ENCODE measurements at places on chromosomes 7 and 10.
A peak's percentile ranks its signal among the peaks of the same experiment; 100 is the strongest.

- no peak for DNase-seq
Observed at GRCh38 chr10:106224676-106225075, 939.8 kb downstream of the SORCS1 start.

- DNase-seq = no peak
Observed at GRCh38 chr7:16754856-16755317, 1.3 kb downstream of the TSPAN13 start.

DNA sequence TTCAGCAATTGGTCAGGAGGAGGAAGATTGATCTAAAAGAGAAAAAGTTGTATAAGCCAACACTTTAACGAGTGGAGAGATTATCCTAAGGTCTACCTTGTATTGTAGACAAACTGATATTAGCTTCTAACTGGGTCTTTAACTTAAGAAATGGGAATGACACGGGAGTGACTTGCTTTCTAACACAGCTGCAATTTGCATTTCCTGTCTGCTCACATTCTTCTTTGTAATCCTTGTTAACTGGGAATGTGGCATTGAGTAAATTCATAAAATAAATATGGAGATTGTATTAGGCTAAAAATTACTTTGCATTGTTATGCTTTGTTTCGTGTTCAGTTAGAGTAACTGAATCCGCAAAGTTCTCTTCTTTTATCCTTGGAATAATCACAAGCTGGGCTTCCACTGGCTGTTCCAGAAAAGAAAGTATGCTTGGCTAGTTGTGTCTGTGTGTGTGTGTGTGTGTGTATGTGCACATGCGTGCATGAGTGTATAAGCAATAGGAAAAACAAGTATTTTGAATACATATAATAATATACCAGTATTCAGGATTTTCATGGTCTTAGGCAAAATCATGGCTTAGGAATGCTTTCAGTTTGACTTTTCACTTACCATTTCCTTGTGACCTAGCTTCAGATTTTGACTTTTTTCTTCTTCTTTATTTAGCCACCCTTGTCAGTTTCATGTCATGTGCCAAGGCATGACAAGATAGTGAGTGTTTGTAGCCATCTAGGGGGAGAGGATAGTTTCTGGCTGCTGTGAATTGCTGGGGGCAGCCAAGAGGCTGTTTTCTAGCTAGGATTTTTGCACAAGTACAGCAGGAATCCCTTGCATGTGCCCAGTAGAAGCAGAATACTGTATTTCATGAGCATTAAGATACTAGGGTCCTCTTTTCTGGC lies 54.5 kb upstream of the FZD8 start:
- peak; percentile 78 for DNase-seq

DNA sequence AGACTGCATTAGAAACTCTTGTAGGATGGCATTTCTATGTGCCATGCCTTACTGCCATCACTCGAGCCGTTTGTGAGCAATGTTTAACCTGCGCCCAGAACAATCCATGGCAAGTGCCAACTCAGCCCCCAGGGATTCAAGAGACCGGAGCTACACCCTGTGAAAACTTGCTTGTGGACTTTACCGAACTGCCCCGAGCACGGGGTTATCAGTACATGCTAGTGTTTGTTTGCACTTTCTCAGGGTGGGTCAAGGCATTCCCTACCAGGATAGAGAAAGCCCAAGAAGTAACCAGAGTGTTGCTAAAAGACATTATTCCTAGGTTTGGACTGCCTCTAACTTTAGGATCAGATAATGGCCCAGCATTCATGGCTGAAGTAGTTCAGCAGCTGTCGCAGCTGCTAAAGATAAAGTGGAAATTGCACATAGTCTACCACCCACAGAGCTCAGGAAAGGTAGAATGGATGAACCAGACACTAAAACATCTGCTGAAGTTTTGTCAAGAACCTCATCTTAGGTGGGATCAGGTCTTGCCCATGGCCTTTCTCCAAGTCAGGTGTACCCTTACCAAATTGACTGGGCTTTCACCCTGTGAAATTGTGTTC lies 8.9 kb upstream of the CYREN start:
- DNase-seq = no peak

GRCh38 chr7:35185908-35186731 lies 67.8 kb downstream of the TBX20 start:
- DNase-seq = no peak

GRCh38 chr10:132647424-132647823 lies 109.8 kb downstream of the INPP5A start:
- DNase-seq = no peak

- DNase-seq = no peak
Observed at GRCh38 chr10:74825371-74826141, 844 bp upstream of the KAT6B start.

DNA sequence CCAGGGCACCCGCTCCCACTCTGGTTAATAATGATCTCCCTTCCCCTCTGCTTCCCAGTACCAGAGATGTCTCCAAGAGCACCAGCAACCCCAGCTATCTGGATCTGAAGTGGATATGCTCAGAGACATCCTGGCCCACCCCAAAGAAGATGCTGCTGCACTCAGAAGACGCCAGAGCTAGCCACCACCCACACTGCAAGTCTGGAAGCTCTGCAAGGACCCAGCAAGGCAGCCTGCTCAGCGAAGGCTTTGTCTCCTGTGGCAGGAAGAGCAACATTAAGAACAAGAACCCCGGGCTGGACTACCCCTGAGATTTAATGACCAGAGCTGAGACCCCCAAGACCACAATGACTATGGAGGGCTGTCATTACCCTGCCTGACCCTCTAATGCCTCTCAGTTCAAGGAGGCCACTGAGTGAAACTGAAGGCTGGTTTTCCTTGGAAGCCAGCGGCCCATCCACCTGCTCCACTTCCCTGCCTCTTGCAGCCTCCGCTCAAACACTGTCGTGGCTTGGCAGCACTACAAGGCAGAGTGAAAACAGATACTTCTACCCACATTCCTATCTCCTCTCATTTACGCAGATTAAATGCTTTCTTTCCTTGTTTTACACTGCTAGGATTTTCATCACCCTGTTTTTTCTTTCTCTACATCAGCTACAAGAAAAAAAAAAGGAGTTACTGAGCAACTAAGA lies 202.2 kb downstream of the SNX10 start:
- no peak for DNase-seq

DNA sequence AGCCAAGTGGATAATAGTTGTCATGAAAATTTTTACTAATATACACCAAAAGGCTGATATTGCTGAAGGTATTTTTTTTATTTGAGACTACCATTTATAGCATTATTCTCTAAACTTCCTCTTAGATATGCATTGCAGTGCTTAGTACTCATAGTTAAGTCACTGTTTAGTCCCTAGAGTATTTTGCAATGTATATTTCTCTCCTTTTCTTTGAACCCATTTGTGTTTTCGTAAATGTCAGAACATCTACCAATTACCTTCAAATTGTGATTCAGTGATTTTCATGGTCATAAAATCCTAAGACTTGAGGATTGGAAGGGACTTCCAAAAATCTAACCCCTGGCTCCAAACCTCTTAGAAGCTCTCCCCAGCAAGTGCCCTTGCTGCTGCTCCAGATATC lies 21.5 kb upstream of the CYP26C1 start:
- no peak for DNase-seq

GRCh38 chr10:71700731-71701368 lies 18.7 kb downstream of the C10orf105 start:
- no peak for DNase-seq

GRCh38 chr7:34756025-34756437 lies 98.0 kb downstream of the NPSR1 start:
- DNase-seq = no peak

DNA sequence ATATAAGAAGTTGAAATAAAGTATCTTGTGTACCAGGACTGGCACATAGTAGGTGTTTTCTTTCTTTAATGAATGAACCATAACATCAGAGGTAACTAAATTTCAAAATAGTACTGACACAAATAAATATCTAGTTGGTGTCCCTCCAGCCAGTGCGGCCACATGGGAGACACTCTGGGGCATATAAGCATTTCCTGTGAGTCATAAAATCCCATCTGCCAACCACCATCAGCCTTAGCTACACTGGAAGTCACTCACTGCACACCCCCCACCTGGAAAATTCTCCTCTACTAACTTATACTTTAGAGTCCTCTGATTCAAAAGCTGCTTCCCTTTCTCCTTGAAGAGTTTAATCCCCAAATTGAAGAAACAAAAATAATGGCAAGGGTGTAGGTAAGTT lies 32.5 kb downstream of the DYDC1 start:
- DNase-seq = peak; percentile 16

GRCh38 chr10:78197628-78198272 lies 164.1 kb downstream of the RPS24 start:
- DNase-seq = no peak

DNA sequence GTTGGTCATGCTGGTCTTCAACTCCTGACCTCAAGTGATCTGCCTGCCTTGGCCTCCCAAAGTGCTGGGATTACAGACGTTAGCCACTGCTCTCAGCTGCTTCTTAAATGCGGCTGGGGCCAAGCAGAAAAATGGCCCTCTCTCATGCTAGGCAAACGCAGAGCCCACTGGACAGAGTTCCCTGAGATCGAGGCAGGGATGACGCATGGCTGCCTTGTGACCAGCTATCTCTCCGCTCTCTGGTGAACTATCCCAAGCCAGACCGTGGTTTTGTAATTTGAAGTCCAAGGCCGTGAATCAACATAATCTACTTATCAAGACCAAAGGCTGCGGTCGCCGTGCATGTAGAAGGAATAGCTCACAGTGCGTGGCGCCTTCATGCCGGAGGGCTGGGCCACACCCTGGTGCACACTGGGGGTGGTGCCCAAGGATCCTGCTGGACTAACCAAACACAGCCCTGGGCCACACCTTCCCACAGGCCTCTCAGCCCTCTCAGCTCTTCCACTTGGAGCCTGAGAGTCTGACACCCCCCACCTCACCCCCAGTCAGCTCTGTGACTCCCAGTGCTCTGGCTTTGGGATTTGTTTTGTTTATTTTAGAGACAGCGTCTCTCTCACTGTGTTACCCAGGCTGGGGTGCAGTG lies 88.1 kb upstream of the CUX1 start:
- no peak for DNase-seq

DNA sequence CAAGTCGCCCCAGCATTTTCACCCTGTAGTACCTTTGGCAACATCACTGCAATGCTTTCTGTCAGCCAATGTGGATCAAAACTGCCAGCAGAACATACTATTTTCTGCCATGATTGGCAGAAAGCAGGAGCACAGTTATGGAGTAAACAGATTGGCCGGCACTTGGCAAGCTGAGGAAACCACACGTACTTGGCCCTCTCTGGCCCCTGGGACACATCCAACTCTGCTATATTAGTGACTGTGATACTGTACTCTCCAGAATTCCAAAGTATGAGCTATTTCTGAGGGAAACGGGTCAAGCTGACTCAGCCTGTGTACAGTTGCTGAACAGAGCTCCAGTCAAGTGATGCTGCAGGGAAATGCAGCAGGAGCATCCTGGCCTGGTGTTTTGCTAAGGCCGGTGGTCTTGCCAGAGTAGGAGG lies 39.8 kb upstream of the LANCL2 start:
- no peak for DNase-seq

DNA sequence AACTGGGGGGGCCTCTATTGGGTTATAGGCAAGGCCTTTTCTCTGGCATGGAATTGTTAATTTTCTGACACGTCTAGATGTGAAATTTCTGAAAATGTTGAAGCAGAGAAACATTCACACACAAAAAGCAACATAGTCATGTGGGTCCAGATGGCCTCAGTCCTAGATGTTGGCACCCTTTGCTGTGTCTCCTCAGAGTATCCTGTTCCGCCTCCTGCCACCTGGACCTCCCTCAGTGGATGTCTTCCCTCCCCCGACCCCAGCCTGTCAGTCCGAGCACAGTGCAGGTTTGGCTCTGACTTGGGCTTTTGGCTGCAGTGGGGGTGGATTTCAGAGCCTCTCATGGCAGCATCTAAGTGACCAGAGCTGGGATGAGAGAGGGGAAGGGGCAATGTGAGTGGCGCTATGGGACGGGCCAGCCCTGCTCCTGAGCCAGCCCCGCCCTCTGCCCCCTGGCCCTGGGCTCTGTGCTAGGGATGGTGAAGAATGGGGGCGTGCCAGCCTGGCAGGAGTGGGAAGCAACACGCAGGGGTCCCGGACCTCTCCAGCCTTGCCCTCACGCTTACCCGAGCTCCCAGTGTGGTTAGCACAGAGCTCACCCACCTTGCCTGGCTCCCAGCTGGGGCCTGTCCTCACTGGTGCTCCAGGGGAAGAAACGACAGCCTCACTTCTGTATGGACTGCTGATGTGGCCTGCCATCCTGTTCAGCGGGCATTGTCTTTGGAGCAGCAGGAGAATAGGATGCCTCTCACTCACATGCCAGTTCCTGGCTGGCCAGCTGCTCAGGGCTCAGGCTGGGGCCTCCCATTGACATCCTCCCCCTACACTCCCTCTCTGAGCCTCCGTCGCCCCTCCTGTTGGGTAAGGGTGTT lies 6.2 kb downstream of the ATP6V0E2 start:
- no peak for DNase-seq
